SK-N-SH (cell line): ENCODE measurements at places on chromosomes 2 and 18. TPM values are rescaled to one million over a fixed set of nuclear protein-coding genes. Genes with fewer than 3 reads are reported as not detected.
A peak's percentile ranks its signal among the peaks of the same experiment; 100 is the strongest.

DNA sequence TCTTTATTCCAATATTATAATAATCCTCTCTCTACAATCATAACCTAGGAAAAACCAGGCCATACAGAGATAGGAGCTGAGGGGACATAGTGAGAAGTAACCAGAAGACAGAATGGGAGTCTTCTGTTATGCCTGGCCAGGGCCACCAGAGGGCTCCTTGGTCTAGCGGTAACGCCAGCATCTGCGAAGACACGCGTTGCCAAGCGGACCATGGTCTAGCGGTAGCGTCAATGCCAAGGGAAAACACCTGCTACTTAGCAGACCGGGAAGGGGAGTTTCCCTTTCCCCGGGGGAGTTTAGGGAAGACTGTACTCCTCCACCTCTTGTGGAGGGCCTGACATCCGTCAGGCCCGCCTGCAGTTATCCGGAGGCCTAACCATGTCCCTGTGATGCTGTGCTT lies 36.6 kb downstream of the ARL6IP6 start:
- no peak for DNase-seq

GRCh38 chr18:23986600-23987359 lies 27.8 kb upstream of the TTC39C start:
- no peak for DNase-seq

GRCh38 chr18:61545281-61546245 lies 212.3 kb downstream of the CDH20 start:
- DNase-seq, result no peak

DNA sequence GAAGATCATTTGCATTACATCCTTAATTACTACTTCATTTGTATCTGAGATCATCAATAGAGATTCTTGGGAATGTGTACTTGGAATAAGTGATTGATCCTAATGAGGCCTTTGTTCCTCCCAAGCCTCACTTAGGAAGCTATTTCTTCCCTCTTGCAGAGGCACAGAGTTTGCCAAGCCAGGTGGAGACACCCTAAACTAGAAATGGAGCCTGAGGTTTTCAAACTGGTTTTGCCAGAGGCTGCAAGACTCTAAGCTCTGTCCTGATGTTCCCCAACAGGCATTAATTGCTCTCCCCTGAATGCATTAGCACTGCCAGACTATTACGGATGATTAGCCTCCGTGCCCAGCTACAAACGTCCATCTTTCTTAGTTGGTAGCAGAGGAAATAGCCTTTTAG lies 125.2 kb upstream of the LGALSL start:
- DNase-seq, result no peak

- no peak for DNase-seq
Observed at GRCh38 chr18:50797142-50797541, 22.7 kb downstream of the MRO start.

Gene SERPINB13
- not detected in 2 replicates for polyA plus RNA-seq

- DNase-seq, result no peak
Observed at GRCh38 chr2:166881177-166881576, 7.1 kb upstream of the XIRP2 start.

GRCh38 chr18:58687871-58688308 lies 16.6 kb downstream of the MALT1 start:
- DNase-seq, result no peak

GRCh38 chr2:104388296-104388695 lies 465.6 kb upstream of the POU3F3 start:
- no peak for DNase-seq

- no peak for DNase-seq
Observed at GRCh38 chr2:68901199-68901514, 30.0 kb upstream of the BMP10 start.

Gene BOLL
- polyA plus RNA-seq, result not detected in 2 replicates

DNA sequence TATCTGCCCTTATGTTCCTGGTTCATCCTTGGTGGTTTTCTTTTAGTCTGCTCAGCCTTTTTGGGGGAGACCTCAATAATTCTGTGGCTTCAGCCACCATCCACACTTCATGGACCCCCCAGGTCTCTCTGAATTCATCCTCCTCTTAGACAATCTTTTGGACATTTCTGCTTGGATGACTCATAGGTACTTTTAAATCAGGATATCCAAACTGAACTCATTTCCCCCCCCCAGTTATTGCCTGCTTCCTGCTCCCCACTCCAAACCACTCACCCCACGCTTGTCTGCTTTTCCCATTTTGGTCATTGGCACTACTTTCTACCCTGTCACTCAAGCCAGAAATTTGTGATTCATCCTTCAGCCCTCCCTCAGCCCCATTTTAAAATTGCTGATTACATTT lies 78.5 kb downstream of the TANC1 start:
- no peak for DNase-seq

DNA sequence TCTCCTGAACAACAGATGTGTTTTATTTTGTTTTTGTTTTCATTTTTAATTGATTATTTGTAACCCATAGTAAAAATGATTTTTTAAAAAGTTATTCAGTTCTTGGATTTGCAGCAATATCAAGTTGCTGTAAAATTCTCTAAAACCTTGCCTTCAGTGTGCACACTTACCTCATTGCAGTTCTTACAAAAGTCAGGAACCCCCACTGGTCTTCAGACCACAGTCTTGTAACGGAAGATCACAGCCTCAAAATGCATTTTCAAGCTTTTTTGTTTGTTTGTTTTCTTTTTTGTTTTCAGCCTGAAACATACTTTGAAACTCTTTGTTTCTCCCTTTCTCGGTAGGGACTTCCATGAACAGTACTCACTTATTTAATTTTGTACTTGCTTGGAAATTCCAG lies 1012.8 kb upstream of the GYPC start:
- DNase-seq, result no peak

DNA sequence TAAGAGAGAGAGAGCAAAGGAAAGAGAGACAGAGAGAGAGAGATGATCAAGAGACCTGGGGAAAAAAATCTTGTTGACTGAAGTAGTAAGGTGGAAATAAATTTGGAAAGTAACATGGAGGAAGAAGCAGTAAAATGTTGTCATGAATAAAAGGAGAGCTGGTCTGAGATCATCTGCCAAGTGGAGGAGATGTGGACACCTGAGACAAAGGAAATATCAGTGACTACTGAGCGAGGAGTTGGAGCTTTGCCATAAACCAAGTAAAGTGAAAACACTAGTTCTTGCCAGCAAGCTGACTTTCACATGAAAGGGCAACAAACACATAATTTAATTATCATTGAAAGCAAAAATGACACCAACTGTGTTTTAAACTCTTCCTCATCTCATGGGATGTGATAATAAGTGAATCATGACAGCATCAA lies 49.0 kb upstream of the DSG1 start:
- DNase-seq, result no peak

Gene SULT6B1
- polyA plus RNA-seq, result not detected in 2 replicates

GRCh38 chr2:29281916-29282247 lies 166.7 kb downstream of the CLIP4 start:
- DNase-seq, result no peak

Gene RAB6D
- not detected in 2 replicates for polyA plus RNA-seq

Gene SP110
- polyA plus RNA-seq, result 7.0 and 10.4 TPM in 2 replicates

Gene ALLC
- 0.08 TPM in 1 of 2 replicates, not detected in the other for polyA plus RNA-seq

DNA sequence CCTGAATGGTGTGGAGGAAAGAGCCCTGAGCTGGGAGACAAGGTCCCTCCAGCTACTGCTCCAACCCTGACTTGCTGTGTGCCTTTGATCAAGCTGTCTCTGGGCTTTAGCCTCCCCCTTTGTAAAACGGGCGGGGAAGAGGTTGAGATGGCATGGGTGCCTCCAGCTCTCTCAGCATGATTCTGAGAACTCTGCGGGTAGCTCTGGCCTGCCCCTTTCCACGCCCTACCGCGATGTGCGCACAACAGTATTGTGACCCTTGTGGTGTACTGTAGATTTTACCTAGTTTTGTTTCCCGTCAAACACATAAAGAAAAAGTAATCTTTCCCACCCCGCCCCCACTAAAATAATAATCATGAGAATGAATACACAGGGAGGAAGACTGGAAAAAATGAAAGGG lies 5.3 kb downstream of the CD8A start:
- DNase-seq, result no peak

GRCh38 chr18:56517196-56517595 lies 121.2 kb downstream of the TXNL1 start:
- no peak for DNase-seq

- DNase-seq, result no peak
Observed at GRCh38 chr2:171327043-171327496, 106.7 kb downstream of the METTL8 start.

Gene GRB14
- polyA plus RNA-seq, result 3.9 and 6.4 TPM in 2 replicates

- no peak for DNase-seq
Observed at GRCh38 chr2:113196839-113197238, 23.1 kb downstream of the PSD4 start.

DNA sequence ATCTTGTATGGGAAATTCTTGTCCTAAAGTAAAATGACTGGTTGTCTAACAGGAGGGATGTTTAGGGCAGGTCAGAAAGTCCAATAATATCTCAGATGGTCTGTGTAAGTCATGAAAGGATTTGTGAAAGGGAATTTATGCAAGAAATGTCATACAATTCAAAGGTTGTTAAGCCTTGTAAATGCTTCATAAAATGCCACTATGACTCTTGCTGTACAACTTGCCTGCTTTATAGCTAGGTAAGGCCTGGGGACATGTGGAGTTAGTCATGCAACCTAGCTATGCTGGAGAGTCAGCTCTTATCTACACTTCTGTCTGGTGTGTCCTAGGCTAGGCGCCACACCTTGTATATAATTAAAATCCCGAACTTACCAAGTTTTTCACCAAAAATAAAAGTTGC lies 36.9 kb upstream of the VWA3B start:
- DNase-seq, result no peak

Gene UGT1A5
- polyA plus RNA-seq, result not detected in 2 replicates

Gene LCT
- not detected in 2 replicates for polyA plus RNA-seq

GRCh38 chr18:45805551-45805950 lies 19.9 kb upstream of the SIGLEC15 start:
- no peak for DNase-seq

DNA sequence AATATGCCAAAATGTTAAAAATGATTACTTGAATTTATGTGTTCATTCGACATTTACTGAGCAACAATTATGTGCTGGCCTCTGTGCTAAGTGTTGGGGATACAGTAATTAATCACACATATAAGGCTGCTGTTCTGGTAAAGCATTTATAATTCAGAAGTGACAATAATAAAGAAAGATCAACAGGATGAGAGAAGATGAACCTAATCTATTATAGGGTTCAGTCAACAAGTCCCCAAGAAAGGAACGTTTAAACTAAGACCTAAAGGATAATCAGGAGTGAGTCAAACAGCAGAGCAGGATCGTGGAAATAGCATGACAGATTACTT lies 60.1 kb upstream of the COX7A2L start:
- DNase-seq, result no peak

- no peak for DNase-seq
Observed at GRCh38 chr2:170818752-170819470, 2.2 kb downstream of the GAD1 start.

DNA sequence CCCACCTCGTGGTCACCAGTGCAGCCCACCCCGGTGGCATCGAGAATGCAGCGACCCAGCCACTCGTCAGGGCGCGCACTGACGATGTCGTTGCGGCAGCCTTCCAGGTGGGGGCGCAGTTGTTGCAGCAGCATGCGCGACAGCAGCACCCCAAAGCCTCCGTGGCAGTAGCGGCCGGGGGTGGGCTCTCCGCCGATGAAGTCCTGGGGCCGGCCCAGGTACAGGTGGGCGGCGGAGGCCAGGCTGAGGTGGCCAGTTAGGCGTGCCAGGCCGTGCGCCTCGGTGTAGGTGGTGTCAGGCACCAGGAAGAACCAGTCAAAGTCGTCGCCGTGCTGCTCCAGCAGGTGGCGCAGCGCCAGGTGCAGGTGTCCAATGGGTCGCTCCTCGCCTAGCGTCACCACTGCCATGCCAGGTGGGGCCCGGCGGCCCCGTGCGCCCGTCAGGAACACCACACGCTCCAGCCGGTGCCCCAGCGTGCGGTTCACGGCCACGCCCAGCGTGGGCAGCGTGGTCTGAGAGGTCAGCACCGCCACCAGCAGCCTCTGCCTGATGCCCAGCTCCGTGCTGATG lies 1.9 kb downstream of the CHPF start:
- DNase-seq, result peak; percentile 87

- DNase-seq, result peak; percentile 45
Observed at GRCh38 chr18:44245019-44245418, 435.7 kb upstream of the SETBP1 start.

- DNase-seq, result no peak
Observed at GRCh38 chr2:127193164-127193966, 26.7 kb downstream of the CYP27C1 start.

GRCh38 chr2:11457935-11458334 lies 8.0 kb downstream of the E2F6 start:
- no peak for DNase-seq
